ENCODE measurements at places on chromosomes 5 and 9. TPM values are rescaled to one million over a fixed set of nuclear protein-coding genes. Genes with fewer than 3 reads are reported as not detected.

Gene WDR38
- total RNA-seq: not detected

Gene DMRT3
- 0.30 TPM for total RNA-seq

Gene TUSC1
- total RNA-seq: 30.4 TPM

DNA sequence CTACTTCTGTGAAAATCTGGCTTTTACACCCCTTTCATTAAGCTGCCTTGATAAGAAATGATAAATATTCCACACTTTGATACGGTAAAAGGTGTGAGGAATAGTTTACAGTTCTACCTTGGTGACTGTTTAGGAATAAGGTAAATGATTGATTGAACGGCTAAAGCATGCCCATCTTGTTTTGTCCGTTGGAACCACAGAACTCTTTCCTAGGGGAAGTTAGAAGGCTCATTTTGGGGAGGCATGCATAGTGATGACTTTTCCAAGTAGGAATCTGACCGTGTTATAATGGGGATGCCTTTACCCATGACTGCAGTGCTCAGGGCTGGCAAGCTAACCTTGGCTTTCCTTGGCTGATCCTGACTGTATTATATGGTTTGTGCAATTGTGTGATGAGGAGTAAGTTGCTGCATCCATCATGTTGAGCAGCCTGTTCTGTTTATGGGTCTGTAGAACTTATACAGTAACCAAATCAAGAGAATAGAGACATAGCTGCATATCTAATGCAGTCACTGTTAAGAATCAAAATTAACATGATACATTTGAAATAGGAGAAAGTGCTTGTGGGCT is 24.5 kb downstream of the PCSK5 start:
- no peaks in the 10 kb centered on the region for H3K36me3 ChIP-seq
- no peaks in the 10 kb centered on the region for H3K27me3 ChIP-seq
- H3K27ac ChIP-seq: no peak overlapping the region
- DNase-seq: no peak
- H3K4me1 ChIP-seq: peaks cover 15% of the 10 kb centered on the region

- H3K27me3 ChIP-seq: no peaks in the 10 kb centered on the region
- no peaks in the 10 kb centered on the region for H3K36me3 ChIP-seq
- H3K27ac ChIP-seq: no peak overlapping the region
- no peak for DNase-seq
- no peak overlapping the region for H3K4me3 ChIP-seq
Measured at GRCh38 chr5:67030289-67031056, 166.1 kb downstream of the CD180 start.
